ENCODE measurements at places on chromosomes 13 and 19.

- no peak for DNase-seq
Observed at GRCh38 chr19:29777781-29778309, 33.9 kb upstream of the CCNE1 start.

- DNase-seq: no peak
Observed at GRCh38 chr13:52739468-52740071, at the start of gene CNMD. Gene CNMD (minus strand): TSS chr13:52739820. CDS start chr13:52739701, 119 bp downstream.

DNA sequence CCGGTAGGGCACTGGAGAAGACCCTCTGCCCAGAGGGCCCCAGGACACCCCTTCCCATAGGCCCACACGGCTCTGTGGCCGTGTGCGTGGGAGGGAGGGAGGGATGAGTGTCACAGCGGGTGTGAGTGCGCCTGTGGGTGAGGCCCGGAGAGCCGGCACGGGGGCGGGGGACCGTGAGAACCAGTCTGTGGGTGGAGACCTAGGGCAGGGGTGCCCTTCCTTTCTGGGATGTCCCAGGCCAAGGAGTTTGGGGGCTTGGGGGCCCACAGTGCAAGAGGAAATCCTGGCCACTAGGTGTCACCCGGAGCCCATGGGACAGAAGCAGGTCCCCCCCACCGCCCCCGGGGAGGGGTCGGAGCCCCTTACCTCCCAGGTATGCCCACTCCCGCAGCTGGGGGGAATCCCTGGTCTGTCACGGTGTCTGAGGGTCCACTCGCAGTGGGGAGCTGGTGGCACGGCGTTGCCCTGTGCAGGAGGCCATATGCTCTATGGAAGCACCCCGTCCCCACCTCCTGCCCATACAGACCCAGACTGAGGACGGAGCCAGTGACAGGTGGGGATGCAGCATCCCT lies 16.0 kb upstream of the SLC7A10 start:
- DNase-seq: peak; percentile 18

DNA sequence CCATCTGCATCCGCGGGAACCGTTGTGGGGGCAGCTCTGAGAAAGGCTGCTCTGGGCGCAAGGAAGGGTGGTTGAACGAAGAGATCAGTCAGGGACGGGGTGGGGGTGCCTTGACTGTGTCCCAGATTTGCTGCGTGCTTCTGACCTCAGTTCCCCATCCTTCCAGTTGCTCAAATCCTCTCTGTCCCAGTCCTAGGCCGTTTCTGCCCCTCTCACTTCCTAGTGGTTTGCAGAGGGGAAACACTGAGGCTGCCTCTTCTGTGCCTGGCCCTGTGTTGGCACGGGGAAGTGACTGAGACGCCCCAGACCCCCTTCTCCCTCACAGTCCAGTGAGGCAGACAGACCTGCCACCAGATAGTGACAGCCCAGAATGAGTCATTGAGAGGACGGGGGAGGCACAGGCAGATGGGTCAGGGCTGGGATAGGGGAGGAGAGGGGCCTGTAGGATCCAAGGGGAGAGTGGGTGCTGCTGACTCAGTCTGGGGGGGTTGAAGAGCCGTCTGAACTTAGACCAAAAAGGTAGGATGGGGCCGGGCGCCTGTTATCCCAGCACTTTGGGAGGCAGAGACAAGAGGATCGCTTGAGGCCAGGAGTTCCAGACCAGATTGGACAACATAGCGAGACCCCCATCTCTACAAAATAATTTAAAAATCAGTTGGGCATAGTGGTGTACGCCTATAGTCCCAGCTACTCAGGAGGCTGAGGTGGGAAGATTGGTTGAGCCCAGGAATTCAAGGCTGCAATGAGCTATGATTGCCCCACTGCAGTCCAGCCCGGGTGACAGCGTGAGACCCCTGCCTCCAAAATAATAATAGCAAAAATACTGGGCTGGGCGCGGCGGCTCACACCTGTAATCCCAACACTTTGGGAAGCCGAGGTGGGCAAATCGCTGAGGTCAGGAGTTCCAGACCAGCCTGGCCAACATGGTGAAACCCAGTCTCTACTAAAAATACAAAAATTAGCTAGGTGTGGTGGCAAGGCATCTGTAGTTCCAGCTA lies 26.5 kb downstream of the NUMBL start:
- DNase-seq: peak; percentile 18

GRCh38 chr19:47363758-47364531 lies 14.8 kb downstream of the DHX34 start:
- DNase-seq: no peak

DNA sequence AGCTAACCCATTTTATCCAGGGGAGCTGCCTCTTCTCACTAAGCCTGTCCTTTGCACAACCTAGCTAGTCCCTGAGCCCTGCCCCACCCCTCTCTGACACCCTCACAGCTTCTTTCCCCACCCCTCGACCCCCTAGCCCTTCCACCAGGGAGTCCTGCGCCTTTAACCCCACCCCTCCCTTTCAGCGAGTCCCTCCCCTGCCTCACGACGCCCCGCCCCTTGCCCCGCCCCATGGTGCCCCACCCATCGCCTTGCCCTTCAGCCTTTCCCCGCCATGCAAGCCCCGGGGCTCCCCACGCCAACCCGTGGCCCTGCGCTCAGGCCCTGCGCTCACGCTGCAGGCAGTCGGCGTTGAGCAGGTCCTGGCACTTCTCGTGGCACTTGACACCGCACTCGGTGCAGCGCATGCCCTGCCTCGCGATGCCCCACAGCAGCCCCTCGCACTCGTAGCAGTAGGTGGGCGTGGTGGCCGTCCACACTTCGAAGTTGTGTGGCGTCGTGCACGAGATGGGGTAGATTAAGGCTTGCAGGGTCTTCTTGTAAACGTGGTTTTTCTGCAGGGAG lies 40.0 kb downstream of the UNC13A start:
- DNase-seq: no peak

Measured in stimulated activated naive CD4-positive, alpha-beta T cell treated with Interleukin-2 at 50 U/mL for 16 hours (primary cell).